Effector memory CD8-positive, alpha-beta T cell (primary cell): ENCODE measurements at places on chromosomes 1 and 21.

GRCh38 chr1:10744029-10744428, 52.4 kb downstream of the CASZ1 start:
- no peak for DNase-seq

DNA sequence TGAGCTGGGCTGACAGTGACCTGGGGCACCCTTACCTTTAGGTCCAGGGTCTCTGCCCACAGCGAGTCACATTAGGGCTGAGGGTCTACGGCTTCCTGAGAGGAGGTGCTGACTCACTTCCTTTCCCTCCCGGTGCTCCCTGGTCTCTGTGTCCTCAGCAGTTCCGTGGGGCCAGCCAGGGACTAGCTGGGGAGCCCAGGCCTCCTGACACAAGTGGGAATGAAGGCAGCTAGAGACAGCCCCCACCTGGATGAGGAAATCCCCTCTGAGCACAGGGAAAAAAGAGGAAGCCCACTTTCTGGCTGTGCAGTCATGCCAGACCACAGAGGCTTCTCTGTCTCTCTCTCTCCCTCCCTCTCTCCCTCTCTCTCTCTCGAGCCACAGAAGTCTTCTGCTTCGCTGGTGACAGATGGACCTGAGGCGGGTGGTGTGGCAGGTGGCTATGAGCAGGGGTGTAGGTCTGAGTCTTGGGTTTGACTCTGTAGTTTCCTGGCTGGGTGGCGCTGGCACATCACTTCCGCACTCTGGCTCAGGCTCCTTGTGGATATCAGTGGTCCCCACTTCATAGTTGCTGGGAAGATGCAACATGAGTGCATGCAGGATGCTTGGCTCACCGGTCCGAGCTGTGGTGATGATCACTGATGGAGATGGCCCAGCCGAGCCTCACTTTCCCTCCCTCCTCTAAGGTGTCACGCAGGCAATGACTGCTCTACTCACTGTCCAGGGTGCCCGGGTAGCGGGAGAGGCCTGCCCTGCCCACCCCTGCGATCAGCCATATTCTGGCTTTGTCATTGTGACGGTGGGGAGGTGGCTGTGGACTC, 3.5 kb downstream of the SLC66A1 start:
- DNase-seq: no peak

GRCh38 chr21:25369524-25370300, 237.6 kb downstream of the MRPL39 start:
- no peak for DNase-seq

GRCh38 chr1:247352175-247352574, 20.5 kb upstream of the ZNF496 start:
- no peak for DNase-seq

- peak; percentile 72 for DNase-seq
Measured at GRCh38 chr1:160726498-160727315, 12.3 kb upstream of the SLAMF7 start.

DNA sequence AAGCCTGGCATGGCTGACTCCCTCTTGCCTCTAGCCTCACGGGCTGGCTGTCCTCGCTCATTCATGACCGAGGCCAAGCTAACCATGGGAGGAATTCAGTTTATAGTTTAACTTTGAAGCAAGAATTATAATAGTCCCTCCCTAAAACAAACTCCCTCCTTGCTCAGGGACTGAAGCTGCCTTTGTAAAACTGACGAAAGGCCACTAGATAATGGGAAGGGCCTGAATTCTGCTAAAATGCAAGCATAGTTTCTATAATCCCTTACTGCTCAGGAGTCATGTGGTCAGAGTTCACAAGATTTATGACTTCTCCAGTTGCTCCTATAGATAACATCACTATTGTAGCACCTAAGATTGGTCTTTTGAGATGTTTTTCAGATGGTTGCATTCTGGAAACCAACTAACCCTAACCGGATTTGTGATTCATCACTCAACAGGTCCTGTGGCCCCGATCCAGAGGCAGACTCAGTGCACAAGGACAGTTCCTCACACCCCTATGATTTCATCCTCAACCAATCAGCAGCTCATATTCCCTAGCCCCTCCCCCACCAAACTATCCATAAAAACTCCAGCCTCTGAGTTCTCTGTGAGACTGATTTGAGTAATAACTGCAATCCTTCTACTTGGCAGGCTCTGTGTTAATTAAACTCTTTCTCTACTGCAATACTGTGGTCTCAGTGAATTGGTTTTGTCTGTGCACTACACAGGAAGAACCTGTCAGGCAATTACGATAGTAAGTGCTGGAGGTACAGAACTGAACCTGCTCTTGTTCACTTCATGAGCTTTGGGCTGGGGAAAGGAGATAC, 26.4 kb downstream of the HHIPL2 start:
- DNase-seq: no peak

DNA sequence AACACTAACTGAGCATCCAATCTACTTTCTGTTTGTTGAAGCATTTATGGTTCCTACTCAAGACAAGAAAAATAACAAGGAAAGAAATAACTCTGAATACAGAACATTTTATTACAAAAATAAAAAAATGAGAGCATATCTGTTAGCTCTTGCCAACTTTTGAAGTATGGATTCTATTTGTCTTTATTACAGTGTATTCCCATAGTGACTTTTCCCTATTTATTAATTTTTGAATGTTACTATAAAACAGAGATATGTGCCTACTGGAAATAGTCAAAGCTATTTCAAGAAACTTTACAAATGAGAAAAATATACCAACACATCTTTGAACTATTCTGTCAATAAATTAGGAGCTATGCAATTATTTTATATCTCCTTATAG, 153.0 kb downstream of the HLX start:
- no peak for DNase-seq

- no peak for DNase-seq
Measured at GRCh38 chr21:26297851-26298250, 127.3 kb upstream of the APP start.

- no peak for DNase-seq
Measured at GRCh38 chr1:76625886-76626678, 241.2 kb upstream of the ST6GALNAC5 start.

DNA sequence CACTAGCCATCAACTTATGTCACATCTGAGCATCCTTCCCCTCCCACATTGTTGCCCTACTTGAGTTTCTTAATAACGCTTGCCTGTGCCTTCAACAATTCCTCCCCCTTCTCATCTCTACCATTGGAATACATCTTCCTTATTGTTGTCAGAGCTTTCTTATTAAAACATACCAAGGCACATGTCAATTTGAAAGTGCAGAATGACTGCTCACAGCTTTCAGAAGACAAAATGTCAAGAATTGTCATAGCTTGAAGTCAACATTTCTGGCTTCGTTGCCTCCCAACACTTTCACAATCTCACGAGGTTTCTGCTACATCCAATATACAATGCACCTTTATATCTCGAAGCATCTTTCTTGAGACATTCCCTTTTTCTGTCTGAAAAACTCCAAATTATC, 279.9 kb downstream of the LRRC7 start:
- DNase-seq: no peak

GRCh38 chr1:22889213-22889827, 83.3 kb downstream of the LACTBL1 start:
- DNase-seq: no peak

DNA sequence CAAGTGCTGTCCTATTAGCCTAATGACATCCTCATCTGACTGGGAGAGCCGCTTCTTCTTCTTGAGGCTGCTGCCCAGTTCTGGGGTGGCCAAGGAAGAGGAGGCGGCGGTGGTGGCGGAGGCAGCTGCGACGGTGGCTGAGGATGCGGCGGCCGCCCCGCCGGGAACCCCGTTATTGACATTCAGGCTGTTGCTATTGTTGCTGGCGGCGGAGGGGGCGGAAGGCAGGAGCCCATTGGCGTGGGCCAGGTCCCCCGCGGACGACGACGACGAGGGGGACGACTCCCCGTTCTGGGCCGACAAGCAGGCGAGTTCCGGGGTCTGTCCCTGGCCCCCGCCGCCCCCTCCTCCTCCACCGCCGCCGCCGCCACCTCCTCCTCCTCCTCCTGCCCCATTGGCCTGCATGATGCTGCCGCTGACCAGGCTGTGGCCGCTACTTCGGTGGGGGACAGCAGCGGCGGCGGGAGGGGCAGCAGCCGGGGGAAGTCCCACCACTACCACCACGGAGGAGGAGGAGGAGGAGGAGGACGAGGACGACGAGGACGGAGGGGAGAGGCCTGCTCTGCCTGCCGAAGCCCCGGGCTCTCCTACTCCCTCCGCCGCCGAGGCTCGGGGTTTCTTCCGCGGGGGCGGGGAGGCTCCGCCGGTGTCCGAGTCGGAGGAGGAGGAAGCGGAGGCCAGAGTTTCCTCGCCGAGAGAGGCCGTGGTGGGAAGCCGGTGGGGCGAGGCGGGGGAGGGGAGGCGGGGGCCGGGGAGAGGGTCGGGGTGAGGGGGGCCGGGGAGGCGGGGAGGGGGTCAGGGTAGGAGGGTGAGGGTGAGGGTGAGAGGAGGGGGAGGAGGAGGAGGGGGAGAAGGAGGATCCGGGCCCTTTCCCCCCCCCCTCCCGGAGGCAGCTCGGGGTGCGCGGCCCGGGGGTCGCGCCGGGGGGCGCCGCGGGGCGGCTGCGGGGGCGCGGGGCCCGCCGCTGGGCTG, 610 bp downstream of the WDR26 start:
- peak; percentile 65 for DNase-seq

- DNase-seq: no peak
Measured at GRCh38 chr1:16181887-16182719, 26.2 kb upstream of the EPHA2 start.

DNA sequence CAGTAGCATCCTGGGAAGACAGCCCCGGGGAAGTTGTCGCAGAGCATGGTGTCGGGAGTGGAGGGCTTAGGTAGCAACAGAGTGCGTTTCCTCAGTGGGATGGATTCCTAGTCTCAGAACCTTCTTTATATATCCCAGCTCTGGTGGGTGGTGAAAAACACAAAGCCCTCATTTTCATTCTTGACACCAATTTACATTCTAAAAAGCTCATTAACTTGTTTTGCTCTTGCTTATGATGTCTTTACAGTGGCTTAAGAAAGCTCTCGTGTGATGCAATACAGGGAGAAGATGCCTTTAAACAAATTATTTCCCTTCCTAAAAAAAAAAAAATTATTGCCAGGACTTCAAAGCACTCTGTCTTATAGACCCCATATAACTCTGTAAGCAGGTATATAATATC, at the start of gene KRTAP8-1:
Gene KRTAP8-1 (minus strand): TSS at position 101 of the 400 bp plus-strand sequence. CDS start 54 bp downstream, at position 47.
- DNase-seq: no peak

DNA sequence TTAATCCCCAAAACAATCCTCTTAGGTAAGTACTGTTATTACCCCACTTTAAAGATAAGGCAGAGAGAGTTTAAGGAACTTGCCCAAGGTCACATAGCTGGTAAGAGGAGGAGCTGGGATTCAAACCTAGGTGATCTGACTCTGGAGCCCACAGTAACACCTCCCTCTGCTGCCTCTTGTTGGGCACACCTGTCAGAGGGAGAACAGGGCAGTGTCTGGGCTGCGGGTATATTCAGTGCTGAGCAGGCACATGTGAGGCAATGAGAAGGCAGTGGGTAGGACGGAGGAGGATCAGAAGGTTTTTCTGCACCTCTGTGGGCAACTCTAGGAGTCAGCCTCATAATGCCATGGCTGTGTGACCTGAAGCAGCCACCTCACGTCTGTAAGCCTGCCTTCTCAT, 1.8 kb downstream of the HPCA start:
- no peak for DNase-seq

DNA sequence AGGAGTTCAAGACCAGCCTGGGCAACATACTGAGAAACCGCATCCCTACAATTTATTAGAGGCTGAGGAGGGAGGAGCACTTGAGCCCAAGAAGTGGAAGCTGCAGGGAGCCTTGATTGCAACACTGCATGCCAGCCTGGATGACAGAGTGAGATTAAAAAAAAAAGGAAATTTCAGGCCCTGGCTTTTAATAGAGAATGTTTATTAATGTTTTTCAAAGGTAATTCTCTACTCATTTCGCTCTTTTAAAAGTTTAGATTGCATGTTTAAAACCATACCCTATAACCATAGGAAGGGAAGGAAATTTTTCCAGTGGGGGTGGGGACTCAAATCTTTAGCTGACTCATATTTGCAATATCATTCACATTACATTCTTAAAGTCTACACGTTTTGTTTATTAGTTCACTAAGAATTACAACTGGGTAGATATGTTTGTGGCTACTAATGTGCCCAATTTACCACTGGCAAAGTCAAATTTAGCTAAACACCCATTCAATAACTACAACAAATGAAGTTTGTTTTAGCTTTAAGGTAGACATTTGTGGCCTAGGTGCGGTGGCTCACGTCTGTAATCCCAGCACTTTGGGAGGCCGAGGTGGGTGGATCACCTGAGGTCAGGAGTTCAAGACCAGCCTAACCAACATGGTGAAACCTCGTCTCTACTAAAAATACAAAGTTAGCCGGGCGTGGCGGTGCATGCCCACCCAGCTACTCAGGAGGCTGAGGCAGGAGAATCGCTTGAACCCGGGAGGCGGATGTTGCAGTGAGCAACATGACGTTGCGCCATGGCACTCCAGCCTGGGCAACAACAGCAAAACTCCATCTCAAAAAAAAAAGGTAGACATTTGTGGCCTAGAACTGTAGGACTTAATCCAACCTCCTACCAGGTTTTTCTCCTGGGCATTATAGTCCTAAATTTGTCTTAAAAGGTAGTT, 5.0 kb downstream of the KDM5B start:
- DNase-seq: no peak

DNA sequence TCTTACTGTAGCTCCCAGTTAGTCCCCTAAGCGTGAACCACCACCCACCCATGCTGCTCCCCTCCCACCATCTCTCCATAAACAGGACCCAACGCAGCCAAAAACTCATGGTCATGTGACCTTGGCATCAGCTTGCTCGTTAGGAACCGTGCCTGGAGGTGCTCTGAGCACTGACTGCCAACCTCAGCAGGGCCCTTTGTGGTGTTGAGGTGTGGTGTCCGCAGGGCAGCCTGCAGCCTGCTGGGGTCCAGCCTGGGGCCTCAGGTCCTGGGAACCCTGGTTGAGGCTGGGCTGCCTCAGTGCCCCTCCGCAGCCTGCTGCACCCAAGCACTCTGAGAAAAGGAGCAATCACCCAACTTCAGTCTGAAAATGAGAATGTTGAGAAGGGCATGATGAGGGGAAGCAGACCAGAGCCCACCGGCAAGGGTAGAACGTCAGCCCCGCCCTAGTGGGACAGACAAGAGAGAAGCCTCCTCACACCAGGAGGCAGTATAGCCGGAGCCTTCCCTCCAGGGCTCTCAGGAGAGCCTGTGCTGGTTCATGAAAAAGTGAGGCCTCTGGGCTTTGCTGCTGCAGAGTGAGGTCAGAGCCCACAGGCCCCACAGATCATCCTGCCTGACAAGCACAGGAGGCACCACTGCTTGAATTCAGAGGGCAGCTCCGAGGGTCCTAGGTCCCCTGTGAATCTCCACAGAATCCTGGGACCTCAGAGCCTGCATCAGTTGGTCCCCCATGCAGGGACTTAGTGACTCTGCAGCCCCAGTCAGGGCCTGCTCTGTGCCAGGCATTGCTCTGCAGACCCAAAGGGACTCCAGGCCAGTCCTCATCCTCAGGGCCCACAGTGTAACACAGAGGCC, 4.9 kb upstream of the COL6A2 start:
- no peak for DNase-seq

DNA sequence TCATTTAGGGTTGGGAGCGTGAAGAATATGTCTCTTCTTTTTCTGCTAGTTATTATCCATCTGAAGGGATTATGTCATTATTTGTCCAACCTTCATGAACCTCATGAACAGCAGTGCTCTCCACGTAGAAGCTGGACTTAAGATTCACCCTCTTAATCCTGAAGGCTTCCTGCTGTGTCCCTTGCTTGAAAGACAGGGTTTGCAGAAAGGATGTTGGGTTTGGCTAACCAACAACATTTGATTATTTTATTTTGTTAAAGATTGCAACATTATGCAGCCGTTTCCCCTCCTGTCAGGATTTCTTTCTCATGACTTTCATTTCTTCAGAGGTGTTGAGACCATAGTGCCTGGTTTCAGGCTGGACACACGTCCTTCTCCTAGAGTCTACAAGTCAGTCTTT, 75.2 kb downstream of the NGF start:
- DNase-seq: no peak

- no peak for DNase-seq
Measured at GRCh38 chr1:94319319-94320102, 82.1 kb upstream of the ARHGAP29 start.
